MV-4-11 (cell line): ENCODE measurements at places on chromosomes 5 and 9.

- no peak for DNase-seq
Observed at GRCh38 chr9:94901019-94901363, 174.5 kb downstream of the AOPEP start.

GRCh38 chr5:158119961-158120723 is 261.2 kb upstream of the CLINT1 start:
- DNase-seq, result no peak

- DNase-seq, result peak; percentile 71
Observed at GRCh38 chr9:33220681-33221567, 19.0 kb upstream of the SPINK4 start.

- no peak for DNase-seq
Observed at GRCh38 chr9:694403-695154, 146.9 kb upstream of the DMRT1 start.

DNA sequence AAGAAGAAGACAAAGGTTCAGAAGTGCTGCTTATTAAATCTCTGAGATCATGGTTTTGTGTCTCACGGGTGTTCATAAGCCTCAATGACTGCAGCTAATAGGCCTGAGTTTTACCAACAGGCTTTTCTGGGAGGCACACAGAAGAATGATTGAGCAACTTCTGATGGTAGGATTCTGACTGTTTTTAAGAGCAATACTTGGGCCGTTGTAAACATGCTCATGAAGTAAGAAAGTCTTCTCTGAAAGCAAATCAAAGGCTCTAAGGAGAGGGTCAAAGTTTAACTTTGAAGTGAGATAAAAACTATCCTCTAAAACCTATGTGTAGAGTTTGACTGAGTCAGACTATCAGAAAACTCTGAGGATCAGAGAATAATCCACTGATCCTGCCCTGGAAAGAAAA is 390.9 kb upstream of the DAB2 start:
- no peak for DNase-seq

- no peak for DNase-seq
Observed at GRCh38 chr5:55679556-55679955, 32.6 kb downstream of the SLC38A9 start.

DNA sequence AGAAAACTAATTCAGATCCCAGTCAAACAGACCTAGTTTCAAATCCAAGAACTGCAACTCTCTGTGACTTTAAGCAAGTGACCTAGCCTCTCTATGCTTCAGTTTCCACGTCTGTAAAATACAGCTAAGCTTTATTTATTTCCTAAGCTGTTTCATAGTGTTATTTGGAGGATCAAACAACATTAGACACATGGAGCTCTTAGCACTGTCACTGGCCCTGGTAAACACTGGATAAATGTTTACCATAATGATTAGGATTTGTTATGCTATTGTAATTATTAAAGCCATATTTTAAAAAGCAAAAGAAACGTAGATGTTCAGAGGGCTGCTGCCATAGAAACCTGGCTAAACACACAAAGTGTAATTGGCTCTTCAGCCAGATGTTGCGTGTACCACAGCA is 26.6 kb upstream of the C5orf58 start:
- DNase-seq, result no peak

GRCh38 chr5:61333321-61333953 is 1.4 kb downstream of the ZSWIM6 start:
- DNase-seq, result peak; percentile 55

GRCh38 chr9:35515766-35516165 is 25.9 kb downstream of the RUSC2 start:
- no peak for DNase-seq

GRCh38 chr5:138470322-138471051 is 5.2 kb downstream of the EGR1 start:
- no peak for DNase-seq

GRCh38 chr5:138789771-138790242 is 36.6 kb downstream of the CTNNA1 start:
- DNase-seq, result peak; percentile 83

DNA sequence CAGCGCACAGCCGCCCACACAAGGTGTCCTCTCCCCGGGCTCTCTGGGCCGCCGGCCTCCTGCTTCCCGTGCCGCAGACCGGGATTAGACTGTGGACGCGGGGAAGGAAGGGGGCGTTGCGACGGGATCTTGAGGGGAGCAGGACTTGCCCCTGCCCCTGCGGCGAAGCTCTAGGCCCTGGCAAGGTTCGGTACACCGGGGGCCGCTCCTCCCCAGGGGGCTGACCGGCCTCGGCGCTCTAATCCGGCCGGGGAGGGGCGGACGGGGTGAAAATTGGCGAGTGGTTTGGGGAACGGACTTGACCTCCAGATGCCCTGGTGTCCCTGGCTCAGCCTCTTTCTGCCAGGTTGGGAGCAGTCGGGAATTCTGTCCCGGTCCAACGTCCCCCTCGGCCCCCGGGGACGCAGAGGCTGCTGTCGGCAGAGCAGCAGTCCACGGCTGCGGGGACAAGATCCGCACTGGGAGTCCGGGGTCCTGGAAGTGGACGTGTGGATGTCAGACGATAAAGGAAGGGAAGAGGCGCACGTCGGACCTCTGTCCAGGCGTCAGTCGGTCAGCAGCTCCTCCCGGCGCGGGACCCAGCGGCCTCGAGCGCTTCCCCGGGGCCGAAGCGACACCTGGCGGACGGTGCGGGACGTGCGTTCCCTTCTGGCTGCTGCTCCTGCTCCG is 1.9 kb upstream of the CNTFR start:
- DNase-seq, result peak; percentile 50

DNA sequence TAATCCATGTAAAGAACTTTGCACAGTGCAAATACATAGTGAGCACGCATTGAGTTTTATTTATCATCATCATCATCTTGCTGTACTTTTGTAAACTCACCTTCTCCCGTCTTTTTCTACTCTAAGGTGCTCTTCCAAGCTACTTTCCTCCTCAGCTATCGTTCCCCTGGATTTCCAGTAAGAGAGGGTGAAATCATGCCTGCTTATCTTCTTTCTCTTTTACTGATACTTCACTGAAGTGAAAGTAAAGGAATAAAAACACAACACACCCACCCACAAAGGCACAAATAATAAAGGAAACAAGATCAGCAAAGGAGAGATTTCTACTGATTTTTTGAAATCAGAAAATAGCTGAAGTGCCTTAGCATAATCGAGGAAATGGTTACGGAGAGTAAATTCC is 509.9 kb downstream of the RAB3C start:
- DNase-seq, result no peak

DNA sequence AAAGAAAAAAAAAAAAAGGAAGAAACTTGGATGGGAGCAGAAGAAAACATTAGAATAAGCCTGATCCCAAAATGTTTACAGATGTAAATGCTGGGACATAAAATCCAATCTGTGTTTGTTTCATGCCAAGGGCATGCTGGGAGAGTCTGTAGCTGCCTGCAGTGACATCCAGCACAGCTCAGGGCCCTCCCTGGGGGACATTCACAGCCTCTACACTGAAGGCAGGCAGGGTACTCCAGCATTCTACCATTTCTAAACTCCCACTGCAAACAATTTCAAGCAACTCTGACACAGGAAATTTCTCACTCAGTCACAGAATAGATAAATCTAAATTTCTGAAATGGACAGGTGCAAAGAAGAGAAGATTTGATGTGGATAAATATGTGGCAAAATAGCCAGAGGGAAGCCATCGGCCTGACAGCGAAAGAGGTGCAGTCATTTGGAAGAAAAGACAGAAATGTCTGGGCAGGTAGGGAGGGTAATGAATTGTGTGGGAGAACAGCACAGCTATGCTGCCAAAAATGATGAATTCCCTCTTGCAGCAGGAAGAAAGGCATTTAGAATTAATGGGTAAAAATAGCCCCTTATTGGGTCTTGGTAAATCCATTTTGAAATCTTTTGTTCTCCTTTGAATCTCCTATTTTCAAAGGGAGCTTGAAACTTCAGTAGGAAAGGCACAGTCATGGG is 199.4 kb downstream of the MED10 start:
- no peak for DNase-seq

- no peak for DNase-seq
Observed at GRCh38 chr5:533243-533954, 9.2 kb upstream of the SLC9A3 start.

DNA sequence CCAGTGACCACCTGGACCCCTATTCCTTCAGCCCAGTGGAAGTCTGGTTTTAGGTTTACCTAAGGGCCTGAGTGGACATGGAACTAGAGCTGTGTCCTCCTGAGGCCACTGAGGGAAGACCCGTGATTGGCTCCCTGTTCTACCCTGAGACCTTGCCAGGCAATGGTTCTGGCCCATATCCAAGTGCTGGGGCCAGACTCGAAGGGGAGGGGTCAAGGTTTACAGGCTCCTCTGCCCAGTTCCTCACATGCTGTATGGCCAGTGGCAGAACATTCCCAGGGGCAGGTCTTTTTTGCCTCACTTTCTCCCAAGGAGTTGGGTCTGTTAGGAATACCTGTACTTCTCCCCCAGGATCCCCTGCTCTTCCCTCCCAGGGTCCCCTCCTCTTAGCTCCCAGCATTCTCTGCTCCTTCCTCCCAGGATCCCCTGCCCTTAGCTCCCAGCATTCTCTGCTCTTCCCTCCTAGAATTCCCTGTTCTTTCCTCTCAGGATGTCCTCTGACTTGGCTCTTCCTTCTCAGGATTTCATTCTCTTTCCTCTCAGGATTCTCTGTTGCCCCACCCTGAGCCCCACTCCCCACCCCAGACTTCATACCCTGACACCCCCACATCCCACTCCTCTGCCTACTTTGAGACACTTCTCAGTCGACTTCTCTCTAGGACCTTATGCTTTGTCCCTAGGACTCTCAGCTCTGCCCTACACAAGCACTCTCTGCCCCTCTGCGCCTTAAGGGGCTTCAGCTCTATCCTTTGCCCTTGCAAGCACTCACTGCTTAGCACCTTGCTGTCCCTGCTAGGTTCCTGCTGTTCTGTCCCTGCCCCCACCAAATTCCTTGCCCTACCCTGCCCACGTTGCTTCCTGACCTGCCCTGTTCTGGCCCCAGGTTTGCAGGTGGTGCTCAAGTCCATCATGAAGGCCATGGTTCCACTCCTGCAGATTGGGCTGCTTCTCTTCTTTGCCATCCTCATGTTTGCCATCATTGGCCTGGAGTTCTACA is 36.5 kb downstream of the CACNA1B start:
- DNase-seq, result no peak

DNA sequence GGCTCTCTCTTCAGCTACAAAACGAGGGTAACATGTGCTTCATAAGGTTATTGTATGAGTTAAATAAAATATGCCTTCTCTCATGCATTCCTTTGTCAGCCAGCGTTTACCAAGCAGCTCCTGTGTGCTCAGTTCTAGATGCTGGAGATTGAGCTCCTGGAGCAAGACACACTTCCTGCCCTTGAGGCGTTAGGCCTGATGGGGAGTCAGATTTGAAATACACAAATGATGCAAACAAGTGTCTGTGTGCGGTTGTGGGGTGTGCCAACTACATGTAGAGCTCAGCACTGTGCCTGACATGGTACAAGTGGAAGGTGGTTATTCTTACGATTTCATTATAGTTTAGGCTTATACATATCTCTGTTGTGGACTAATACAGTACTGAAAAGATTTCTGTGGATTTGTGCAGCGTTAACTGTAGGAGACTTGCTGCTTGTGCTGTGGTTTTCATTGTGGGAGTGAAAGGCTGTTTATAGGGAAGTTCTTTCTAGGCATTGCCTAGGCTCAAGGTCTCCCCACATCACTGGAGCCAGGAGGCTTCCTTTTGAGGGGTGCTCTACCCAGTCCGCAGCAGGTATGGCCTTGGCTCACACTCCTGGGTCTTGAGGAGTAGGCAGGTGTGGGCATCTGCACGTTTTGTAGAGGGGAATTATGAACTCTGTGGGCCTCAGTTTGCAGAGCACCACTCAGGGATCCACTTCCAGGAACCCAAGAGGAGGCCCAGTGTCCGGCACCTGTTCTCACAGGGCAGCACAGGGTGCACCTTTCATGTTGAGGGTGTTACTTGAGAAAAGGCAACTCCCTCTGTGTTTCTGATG is 39.8 kb upstream of the ANGPTL2 start:
- peak; percentile 68 for DNase-seq

- DNase-seq, result no peak
Observed at GRCh38 chr5:118687100-118687499, 301.2 kb downstream of the DTWD2 start.

DNA sequence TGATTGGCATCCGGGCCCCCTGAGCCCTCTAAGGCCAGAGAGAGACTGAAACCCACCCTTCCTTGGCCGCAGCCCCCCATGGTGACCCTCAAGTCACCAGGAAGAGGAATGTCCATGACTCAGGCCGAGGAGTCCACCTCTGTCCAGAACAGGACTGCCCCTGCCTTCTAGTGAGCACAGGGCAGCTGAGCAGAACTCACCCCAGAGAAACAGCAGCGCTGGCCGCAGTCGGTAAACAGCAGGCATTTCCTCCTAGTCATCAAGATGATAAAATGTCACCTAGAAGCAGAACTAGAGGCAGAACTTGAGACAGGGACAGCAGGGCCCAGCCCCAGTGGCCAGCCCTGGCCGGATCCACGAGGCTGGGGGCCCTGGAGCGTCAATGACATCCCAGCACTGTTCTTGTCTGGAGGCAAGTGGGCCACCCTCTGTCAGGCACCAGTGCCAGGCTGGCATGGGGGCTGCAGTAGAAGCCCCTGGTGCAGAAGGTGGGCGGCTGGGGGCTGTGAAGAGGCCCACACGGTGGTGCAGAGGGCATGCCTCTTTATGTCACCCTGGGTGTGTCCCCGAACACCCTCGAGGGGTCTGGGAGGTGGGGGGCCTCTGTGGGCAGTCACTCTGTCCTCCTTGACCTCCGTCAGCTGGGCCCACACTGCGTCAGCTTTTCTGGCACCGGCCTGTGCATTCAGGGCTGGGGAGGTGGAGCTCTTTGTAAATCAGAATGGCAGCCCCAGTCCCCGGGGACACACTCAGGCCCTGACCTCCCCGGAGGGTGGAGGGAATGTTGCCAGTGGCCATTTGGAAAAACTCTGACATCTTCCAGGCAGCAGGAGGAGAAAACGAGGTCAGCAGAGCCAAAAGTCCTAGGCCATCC is 83.0 kb downstream of the NTNG2 start:
- no peak for DNase-seq

- DNase-seq, result no peak
Observed at GRCh38 chr5:179230061-179230461, 115.2 kb downstream of the ADAMTS2 start.

GRCh38 chr5:151139646-151140045 is 17.9 kb downstream of the ANXA6 start:
- no peak for DNase-seq

DNA sequence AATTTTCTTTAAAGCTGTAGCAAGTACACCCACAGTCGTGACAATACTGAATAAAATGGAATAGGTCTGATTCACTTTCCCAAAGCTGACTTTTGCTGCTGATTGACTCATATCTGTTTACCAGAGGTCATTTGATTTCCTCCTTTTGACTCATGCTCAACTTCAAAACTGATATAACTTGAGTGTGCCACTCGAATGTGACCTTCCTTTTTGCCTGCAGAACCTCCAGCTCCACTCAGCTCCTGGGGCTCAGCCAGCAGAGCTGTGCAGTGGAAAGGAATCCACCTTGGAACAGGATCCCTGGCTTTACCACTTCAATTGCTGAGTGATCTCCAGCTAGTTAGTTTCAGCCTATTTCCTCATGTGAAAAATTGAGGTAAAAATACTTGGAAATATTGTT is 84.1 kb downstream of the FEM1C start:
- peak; percentile 64 for DNase-seq

GRCh38 chr9:13088720-13089427 is 190.6 kb downstream of the MPDZ start:
- peak; percentile 12 for DNase-seq

- DNase-seq, result no peak
Observed at GRCh38 chr5:172584638-172585037, 56.4 kb upstream of the NEURL1B start.

GRCh38 chr9:89719202-89719601 is 114.4 kb downstream of the GADD45G start:
- DNase-seq, result no peak
